SK-N-SH (cell line): ENCODE measurements at places on chromosomes 2 and 18. TPM values are rescaled to one million over a fixed set of nuclear protein-coding genes. Genes with fewer than 3 reads are reported as not detected.

Gene DHRS9
- not detected in 2 replicates for polyA plus RNA-seq

Gene NAT8
- polyA plus RNA-seq: not detected in 2 replicates

DNA sequence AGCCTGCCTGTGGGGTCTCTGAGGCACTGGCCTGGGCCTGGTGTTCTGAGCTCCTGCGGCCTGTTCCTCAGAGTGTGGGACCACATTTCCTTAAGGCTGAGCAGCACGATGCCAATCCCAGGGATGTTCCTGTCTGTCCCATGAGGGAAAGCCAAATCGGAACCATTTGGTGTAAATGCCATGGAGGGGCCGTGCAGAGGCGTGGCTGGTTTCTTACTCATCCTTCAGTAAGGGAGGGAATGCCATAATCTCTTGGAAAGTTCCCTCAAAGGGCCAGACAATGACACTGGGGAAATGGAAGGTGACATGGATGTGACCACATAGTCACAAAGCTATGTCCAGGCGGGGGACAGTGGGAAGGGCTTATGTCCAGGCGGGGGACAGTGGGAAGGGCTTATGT lies 14.4 kb upstream of the PTMA start:
- no peak overlapping the region for H3K4me3 ChIP-seq
- H3K4me1 ChIP-seq: no peaks in the 10 kb centered on the region
- no peaks in the 10 kb centered on the region for H3K27me3 ChIP-seq
- no peak for DNase-seq
- H3K36me3 ChIP-seq: no peaks in the 10 kb centered on the region

DNA sequence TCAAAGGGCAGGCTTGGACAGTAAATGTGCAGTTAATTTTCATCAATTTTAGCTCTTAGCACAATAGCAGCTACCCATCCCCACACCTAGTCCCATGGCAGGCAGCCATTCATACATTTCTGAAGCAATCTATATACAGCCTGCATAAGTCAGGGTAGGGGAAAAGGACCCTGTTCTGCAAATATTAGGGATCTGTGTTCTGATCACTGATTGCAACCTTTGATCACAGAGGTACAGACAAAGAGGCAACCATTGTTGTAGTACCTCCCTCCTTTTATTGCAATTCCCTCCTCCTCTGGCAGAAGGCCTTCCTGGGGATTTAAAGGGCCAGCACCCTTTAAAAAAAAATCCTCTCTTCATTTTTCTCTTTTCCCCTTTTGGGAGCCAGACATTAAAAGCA lies 58.3 kb downstream of the KANSL1L start:
- no peak overlapping the region for H3K4me3 ChIP-seq
- no peak overlapping the region for H3K27ac ChIP-seq
- no peak for DNase-seq
- H3K4me1 ChIP-seq: no peaks in the 10 kb centered on the region

GRCh38 chr2:9941196-9941995 lies 10.1 kb upstream of the GRHL1 start:
- peak overlapping the region; percentile 4; the same call in 1 of the 2 replicates for H3K27ac ChIP-seq
- DNase-seq: no peak
- H3K27me3 ChIP-seq: no peaks in the 10 kb centered on the region
- H3K36me3 ChIP-seq: no peaks in the 10 kb centered on the region

GRCh38 chr2:72126186-72127100 lies 21.2 kb downstream of the CYP26B1 start:
- no peak overlapping the region for H3K4me3 ChIP-seq
- H3K36me3 ChIP-seq: no peaks in the 10 kb centered on the region
- peaks cover 7% of the 10 kb centered on the region; the same call in 1 of the 2 replicates for H3K27me3 ChIP-seq

- H3K27ac ChIP-seq: no peak overlapping the region
- H3K4me1 ChIP-seq: no peaks in the 10 kb centered on the region
- no peaks in the 10 kb centered on the region for H3K27me3 ChIP-seq
- DNase-seq: no peak
- H3K36me3 ChIP-seq: no peaks in the 10 kb centered on the region
Observed at GRCh38 chr2:220014961-220015360, 387.5 kb downstream of the SLC4A3 start.

- no peak overlapping the region for H3K4me3 ChIP-seq
- H3K27ac ChIP-seq: no peak overlapping the region
- H3K36me3 ChIP-seq: no peaks in the 10 kb centered on the region
Observed at GRCh38 chr2:240384711-240385450, 50.6 kb upstream of the GPC1 start.

- no peaks in the 10 kb centered on the region for H3K27me3 ChIP-seq
- no peaks in the 10 kb centered on the region for H3K36me3 ChIP-seq
- no peaks in the 10 kb centered on the region for H3K4me1 ChIP-seq
- DNase-seq: no peak
- H3K4me3 ChIP-seq: no peak overlapping the region
- H3K27ac ChIP-seq: no peak overlapping the region
Observed at GRCh38 chr2:165417009-165417408, 52.5 kb upstream of the CSRNP3 start.
